ENCODE measurements at places on chromosomes 1 and 21.

GRCh38 chr1:26684763-26685508 is 10.9 kb upstream of the ARID1A start:
- no peak for DNase-seq

GRCh38 chr1:69441496-69441895 is 126.2 kb upstream of the LRRC7 start:
- DNase-seq: no peak

GRCh38 chr21:41581592-41582228 is 73.8 kb upstream of the TMPRSS2 start:
- no peak for DNase-seq

DNA sequence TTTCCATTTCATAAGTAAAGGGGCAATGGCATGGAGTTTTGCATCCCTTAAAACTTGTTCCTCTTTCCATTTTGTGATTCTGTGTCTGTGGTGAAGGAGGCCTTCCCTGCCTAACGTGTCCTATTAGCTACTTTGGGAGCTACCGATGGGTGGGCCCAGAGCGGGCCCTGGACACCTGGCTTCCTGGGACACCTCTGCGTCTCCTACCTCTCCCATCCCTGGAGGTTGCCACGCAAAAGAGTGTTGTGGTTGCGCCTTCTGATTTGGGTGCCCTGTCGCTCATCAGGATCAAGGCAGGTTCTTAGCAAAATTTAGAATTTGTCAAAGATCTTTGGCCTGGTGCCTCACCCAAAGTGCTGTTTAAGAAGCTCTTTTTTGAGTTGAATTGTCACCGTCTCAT is 116.4 kb upstream of the CACNA1E start:
- no peak for DNase-seq
